ENCODE measurements at places on chromosomes 7 and 10. TPM values are rescaled to one million over a fixed set of nuclear protein-coding genes. Genes with fewer than 3 reads are reported as not detected.

OR6B1 gene
- total RNA-seq, result not detected

MNX1 gene
- total RNA-seq, result not detected

AKR1C1 gene
- 147 TPM for total RNA-seq

MGMT gene
- 10.1 TPM for total RNA-seq

TMEM196 gene
- total RNA-seq, result not detected

SPDYE9 gene
- total RNA-seq, result not detected

FXYD4 gene
- not detected for total RNA-seq

CCNY gene
- total RNA-seq, result 76.5 TPM

INHBA gene
- total RNA-seq, result 1.5 TPM

GRID2IP gene
- not detected for total RNA-seq

ACSM6 gene
- total RNA-seq, result not detected

- no peak for DNase-seq
These were observed 1125.0 kb downstream of the TYW1 start for GRCh38 chr7:68121655-68122054.

DNA sequence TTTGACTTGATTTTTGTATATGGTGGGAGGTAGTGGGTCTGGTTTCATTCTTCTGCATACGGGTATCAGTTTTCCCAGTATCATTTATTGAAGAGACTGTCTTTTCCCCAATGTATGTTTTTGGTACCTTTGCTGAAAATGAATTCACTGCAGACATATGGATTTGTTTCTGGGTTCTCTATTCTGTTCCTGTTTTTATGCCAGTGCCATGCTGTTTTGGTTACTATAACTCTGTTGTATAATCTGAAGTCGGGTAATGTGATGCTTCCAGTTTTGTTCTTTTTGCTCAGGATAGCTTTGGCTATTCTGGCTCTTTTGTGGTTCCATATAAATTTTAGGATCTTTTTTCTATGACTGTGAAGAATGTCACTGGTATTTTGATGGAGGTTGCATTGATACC lies 836 bp downstream of the ECD start:
- DNase-seq, result no peak

- peak; percentile 83 for DNase-seq
These were observed 32.8 kb downstream of the NOD1 start for GRCh38 chr7:30445770-30446169.

- DNase-seq, result no peak
These were observed 8.2 kb downstream of the TM9SF3 start for GRCh38 chr10:96578633-96579032.

DNA sequence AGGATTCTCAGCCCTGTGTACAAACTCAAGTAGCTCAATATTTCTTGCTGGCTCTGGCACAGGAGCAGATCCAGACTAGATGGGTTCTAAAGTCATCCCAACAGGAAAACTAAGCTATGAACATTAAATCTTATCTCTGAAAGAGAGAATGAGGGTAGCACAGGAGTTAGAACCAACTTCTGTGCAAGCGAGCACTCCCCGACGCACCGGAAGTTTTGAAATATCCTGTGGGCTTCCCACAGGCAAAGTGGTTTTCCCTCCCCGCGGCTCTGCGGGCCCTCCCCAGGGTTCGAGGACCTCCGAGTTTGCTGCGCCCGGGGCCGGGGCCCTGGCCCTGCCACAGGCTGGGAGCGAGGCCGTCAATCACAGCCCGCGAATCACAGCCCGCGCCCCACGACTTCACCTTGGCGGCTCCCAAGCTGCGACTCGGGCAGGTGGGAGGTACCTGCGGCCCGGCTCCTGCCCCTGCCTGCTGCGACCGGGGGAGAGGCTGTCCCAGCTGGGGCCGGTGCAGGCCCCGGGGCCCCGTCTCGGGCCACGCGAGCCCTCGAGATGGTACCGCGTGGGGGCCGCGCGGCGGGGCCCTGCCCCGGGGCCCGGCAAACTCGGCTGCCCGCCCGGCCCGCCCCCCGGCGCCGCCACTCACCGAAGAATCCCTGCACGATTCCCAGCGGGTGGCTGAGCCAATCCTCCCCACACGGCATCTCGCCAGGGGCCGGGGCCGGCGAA lies 598 bp downstream of the MCMBP start:
- DNase-seq, result peak; percentile 62

DNA sequence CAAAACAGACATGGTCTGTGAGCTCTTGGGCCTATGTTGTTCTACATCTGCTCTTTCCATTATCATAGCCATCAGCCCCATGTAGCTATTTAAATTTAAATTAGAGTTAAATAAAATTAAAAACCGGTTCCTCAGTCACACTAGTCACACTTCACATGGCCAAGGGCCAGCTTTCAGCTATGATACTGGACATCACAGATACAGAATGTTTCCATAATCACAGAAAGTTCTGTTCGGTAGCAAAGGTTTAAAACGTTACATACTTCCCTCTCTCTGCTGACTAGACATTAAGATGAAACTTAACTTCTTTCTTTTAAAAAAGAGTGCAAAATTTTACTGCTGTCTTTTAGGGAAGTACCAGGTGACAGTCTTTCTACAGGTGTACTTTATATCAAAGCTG lies 43.0 kb downstream of the SRPK2 start:
- no peak for DNase-seq

- no peak for DNase-seq
These were observed 44.7 kb upstream of the CDK6 start for GRCh38 chr7:92881091-92881485.

GRCh38 chr7:131328377-131329175 lies 900 bp downstream of the MKLN1 start:
- DNase-seq, result no peak

DNA sequence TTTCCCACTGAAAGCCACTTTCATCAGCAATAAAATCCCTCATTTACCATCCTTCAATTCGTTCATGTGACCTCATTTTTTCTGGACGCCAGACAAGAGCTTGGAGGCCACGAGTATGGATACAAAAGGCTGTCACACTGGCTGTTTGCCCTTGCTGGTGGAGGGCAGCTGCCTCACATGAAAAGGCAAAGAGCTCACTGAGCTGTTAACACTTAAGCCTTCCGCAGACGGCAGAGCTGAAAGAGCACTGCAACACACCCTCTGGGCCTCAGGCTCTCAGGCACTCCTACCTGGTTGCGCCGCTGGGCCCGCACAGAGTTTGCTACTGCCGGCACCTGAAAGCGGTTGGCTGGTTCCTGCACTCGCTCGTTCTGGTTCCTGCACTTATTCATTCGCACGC lies 193.5 kb downstream of the CFTR start:
- DNase-seq, result peak; percentile 24

DNA sequence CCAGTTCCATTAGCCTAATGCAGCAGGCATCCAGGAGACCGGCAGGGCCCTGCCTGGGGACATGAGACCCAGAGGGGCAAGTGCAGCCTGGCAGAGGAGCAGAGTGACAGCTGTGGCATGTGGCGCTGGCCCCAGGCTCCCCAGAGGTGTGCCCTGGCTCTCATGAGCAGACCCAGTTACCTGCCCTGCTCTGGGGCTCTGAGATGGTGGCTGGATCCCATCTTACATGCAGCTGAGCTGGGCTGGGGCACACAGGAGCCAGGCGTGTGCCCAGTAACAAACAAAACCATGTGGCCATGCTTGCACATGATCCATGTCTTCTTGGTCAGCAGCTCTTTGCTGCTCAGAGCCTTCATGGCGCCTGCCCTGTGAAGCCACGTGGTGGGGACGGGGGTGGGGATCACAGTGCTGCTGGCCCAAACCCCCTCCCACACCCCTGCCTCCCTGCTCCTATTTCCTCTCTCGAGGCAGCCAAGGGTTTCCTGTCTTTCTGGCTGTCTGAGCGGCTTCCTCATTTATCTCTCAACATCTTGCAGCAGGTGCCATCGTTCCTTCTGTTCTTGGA lies 40.3 kb upstream of the GTF2I start:
- no peak for DNase-seq

DNA sequence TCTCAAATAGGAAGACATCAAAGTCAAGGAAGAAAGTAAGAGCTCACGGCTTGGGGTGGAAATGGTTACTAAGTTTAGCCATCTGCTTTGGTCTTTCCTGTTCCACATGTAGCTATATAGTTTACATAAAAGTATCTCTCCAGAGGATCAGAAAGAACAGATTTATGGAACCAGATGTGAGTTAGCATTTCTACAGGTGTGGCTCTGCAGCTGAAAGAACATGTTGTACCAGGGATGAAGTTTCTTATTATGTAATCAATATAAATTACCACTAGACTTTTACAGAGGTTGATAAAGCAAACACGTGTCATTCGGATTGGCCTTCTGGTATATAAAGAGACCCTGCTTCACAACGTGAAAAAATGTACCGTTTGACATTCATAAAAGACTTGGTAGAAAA lies 19.9 kb downstream of the CALD1 start:
- DNase-seq, result no peak

GRCh38 chr7:17963281-17963680 lies 23.0 kb upstream of the SNX13 start:
- no peak for DNase-seq

GRCh38 chr7:20749906-20750305 lies 36.8 kb downstream of the SP8 start:
- no peak for DNase-seq

GRCh38 chr7:96993094-96993865 lies 12.1 kb upstream of the DLX6 start:
- no peak for DNase-seq

- DNase-seq, result no peak
These were observed 1193.4 kb downstream of the SORCS3 start for GRCh38 chr10:105834261-105835059.

DNA sequence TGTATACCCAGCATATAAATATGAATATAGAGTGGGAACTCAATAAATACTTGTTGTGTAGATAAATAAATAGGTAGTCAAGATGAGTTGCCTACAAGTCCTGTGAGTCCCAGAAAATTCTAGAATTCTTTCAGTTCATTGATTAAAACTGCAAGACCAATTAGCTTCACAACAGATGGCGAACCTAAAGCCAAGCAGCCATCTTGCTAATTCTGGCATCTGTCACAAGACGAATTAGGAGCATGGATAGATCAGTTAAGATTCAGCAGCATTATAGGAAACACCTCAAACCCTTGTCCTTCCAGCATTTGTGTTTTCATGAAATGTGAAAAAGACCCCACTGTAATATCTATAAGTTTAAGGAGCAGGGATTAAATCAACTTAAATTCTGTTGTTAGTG lies 552.7 kb downstream of the MAGI2 start:
- DNase-seq, result no peak

DNA sequence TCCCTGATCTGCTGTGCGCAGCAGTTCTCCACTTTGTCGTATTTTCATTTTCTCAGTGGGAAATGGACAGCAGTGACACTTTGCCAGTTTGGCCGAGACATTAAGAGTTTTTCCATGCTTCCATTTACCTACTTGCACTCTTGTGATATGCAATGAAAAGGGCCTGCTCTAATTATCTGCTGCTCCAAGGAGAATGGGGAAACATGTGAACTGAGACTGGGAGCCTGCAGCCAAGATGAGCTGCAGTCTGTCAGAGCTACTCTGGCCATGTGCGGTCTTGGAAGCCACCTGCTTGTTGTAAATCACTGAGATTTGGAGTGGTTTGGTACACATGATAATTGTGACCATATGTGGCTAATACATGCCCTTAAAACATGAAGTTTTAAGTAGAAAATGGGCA lies 586.6 kb upstream of the POT1 start:
- no peak for DNase-seq

GRCh38 chr10:72248468-72249151 lies 25.1 kb upstream of the DDIT4 start:
- peak; percentile 90 for DNase-seq

- DNase-seq, result no peak
These were observed 56.9 kb downstream of the HIBADH start for GRCh38 chr7:27605689-27606269.

DNA sequence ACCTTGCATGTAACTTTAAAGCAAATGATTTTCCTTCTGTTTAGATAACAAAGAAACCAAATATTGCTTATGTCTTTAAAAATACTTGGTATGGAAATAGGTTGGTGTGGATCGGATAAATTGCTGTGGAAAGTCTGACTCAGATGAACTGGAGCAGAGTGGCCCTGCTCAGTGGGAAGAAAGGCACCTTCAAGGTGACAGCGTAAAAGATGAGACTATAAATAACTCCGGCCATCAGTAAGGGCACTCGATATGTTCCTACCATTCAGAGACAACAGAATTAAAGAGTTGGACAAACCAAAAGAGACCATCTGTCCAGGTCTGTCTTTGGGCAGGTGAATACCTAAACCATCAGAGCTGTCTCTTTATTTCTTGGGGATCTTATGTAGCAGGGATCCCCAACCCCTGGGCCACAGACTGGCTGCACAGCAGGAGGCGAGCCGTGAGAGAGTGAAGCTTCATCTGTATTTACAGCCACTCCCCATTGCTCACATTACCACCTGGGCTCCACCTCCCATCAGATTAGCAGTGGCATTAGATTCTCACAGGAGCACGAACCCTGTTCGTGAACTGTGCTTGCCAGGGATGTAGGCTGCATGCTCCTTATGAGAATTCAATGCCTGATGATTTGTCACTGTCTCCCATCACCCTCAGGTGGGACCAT lies 357.1 kb downstream of the PRPF18 start:
- DNase-seq, result no peak

DNA sequence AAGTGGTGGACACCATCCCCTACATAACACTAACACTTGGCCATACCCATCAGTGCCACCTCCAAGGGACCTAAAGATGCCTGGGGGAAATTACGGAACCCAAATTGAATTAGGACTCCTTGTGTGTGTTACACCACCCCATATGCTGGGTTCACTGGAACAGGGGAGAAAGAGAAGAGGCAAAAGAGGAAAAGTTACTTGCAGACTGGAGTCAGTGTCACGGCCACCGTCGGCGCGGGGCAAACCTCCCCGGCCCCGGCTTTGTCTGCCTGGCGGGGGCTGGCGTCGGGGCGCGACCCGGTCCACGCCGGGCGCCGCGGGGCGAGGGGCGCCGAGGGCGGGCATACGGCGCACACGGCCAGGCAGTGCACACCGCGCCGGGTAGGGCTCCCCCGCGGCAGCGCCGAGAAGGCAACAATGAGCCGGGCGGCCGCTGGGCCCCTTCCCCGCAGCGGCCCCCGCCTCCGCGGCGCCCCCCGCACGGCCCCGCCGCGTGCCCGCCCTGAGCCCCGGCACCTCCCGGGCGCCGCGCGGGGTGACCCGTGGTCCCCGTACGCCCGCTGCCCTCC lies 171.1 kb downstream of the FAM107B start:
- DNase-seq, result no peak

DNA sequence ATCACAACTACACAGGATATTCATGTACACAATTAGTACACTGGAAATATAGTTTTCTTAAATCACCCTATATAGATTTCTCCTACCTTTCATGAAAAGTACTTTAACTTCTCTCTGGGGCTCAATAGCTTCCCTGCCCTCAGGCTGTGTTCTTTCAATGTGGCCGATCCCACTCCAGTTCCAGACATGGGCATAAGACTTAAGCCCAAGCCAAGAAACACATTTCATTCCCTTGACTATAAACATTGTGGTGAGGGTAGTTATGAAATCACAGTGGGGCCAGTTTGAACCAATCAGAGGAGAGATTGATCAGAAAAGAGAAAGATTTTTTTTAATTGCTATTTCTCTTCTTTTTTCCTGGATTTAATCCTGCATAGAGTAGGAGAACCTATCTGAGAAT lies 904.6 kb upstream of the SORCS1 start:
- no peak for DNase-seq

DNA sequence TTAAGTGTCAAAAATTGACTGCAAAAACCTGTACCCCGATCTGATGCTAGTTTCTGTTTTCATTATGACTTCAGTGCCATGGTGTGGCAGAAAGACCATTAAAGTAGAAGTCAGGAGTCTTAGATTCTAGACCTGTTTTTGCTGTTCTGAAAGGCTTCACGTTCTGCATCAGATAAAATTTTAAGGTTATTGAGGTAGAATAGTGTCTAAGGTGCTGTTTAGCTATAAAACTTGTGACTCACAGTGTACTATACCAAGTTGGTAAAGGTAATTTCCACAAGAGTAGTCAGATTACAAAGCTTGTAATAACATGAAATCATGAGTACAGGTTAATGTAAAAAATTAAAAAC lies 38.6 kb downstream of the ZNRF2 start:
- DNase-seq, result no peak
